ENCODE measurements at places on chromosomes 5 and 9.

GRCh38 chr5:2183154-2184025 is 300.7 kb upstream of the IRX4 start:
- no peak for DNase-seq

- DNase-seq, result no peak
These were observed 65.5 kb upstream of the SYNPO start for GRCh38 chr5:150574818-150575547.

DNA sequence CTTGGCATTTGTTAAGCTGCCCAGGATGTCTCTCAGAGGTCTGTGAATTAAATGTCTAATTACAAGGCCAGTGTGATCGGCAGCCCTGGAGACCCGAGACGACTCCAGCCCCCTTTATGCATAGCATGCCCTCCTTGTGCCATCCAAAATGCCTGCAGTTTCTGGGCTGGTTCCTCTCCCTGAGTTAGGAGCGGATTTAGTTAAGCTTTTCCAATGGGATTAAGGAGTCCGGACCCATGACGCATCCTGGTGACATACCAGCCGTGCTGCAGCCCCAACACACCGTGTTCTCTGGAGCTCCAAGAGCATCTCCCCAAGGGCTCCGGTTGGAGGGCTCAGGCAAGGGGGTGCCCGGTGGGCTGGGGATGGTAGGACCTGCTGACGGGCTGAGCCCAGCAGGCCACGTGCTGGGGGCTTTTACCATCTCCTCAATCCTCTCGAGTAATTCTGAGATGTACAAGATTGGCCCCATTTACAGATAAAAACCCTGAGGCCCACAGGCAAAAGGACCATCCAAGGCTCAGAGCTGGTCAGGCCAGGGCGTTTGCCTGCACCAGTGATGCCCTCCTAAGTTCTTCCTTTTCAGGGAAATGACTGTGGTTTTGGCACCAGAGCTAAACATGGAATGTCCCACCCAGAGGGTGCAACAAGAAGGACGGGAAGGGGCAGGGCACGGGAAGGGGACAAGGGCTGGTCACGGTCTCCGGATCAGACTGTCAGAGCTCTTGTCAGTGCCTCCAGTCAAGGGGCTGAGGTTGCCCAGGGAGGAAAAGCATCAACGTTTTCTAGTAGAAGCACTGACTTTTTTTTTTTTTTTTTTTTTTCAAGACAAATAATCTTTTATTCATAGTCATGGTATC is 82.6 kb upstream of the PHYKPL start:
- DNase-seq, result no peak

GRCh38 chr9:118367383-118367782 is 663.2 kb downstream of the TLR4 start:
- no peak for DNase-seq

DNA sequence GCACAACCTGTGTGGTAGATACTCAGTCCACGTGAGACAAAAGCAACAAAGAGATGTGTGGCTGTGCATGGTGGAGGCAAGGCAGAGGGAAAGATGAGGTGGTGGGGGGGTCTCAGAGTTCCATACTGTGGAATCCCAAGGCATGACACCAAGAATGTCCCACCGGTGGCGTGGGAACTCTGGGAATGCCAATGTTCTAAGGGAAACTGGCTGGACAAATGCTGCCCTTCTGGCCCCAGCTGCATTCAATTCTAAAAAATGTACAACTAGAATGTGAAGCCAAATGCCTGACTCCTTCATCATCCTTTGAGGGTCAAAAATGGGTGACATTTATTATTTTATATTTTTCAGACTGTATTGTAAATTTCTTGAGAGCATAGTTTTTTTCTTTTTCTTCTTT is 58.2 kb upstream of the EQTN start:
- no peak for DNase-seq

DNA sequence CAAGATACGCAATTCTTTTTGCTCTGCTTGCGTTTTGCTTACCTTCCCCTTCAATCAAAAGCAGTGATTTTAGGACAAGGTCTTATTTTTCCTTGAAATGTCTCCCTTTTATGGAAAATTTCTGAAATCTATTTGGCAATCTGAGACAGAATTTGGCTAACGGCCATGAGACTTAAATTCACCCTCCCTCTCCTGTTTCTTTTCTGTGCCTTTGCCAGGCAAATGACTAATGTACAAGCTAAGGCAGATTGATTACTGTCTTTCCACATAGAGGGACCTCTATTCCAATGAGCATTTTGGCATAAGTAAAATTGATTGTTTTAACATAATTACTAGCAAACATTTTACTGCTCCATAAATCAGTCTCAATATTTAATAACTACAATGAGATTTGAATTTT is 31.7 kb downstream of the FAM81B start:
- DNase-seq, result peak; percentile 75

GRCh38 chr9:98989036-98990000 is 45.6 kb downstream of the COL15A1 start:
- no peak for DNase-seq

DNA sequence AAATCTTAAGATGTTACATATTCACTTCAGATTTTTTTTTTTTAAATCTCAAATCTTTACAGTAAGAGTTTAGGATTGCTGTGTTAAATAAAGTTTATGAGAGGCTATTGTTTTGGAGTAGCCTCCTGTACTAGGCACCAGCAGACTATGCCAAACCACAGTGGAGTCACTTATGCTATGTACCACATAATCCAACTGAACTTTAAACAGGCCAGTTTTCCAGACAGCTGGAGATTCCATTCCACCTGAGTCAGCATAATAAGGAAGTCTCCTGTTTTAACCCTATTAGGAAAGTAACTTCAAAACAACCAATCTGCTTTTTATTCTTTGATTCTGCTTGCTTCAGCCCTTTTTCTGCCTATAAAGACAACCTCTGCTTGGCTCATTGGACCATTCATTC is 205.2 kb downstream of the CSNK1G3 start:
- DNase-seq, result no peak

DNA sequence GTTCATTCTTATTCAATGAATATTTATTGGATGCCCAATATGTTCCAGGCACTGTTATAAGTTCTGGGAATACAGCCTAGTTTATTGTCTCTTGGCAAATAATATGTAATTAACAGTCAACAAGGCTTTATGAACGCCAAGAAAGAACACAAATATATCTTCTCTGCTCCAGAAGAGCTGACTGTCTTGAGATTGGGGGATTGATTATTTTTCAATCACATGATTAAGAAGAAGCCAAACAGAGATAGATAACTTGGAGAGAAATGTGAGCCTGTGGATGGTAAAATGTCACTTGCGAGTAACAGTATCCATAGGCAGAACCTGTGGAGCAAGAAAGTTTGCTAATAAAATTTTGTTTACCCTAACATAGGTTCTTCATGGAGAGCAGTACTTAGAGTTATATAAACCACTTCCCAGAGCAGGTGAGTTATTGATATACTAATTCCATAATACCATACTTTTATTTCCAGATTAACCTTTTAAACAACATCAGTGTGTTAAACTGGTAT is 49.4 kb downstream of the HSD17B4 start:
- DNase-seq, result no peak

- no peak for DNase-seq
These were observed 20.7 kb downstream of the ZER1 start for GRCh38 chr9:128750926-128751595.

- DNase-seq, result no peak
These were observed 412.3 kb downstream of the MAT2B start for GRCh38 chr5:163917747-163918146.

GRCh38 chr9:132800038-132800648 is 77.9 kb downstream of the AK8 start:
- DNase-seq, result peak; percentile 12

GRCh38 chr9:130763331-130764171 is 70.0 kb downstream of the EXOSC2 start:
- no peak for DNase-seq

GRCh38 chr5:77492653-77493000 is 511 bp upstream of the WDR41 start:
- DNase-seq, result no peak

DNA sequence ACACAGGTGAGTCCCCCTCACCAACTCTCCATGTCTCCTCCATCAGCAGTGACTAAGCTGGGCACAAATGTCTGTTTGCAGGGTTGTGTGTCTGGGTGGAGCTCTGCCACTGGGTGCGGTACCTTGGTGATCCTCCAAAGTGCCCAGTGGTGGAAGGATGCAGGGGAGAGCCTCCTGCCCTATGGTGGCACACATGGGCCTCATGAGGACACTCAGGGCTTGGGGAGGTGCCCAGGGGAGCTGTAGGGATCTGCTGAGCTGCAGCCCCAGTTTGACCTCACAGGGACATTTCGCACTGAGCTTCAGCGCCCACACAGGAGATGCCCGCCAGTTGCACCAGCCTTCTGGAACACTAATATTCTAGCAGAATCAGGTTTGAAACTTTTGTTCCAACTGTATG is 29.5 kb downstream of the S1PR3 start:
- DNase-seq, result no peak

- no peak for DNase-seq
These were observed 146.2 kb upstream of the RASA1 start for GRCh38 chr5:87121304-87122150.

DNA sequence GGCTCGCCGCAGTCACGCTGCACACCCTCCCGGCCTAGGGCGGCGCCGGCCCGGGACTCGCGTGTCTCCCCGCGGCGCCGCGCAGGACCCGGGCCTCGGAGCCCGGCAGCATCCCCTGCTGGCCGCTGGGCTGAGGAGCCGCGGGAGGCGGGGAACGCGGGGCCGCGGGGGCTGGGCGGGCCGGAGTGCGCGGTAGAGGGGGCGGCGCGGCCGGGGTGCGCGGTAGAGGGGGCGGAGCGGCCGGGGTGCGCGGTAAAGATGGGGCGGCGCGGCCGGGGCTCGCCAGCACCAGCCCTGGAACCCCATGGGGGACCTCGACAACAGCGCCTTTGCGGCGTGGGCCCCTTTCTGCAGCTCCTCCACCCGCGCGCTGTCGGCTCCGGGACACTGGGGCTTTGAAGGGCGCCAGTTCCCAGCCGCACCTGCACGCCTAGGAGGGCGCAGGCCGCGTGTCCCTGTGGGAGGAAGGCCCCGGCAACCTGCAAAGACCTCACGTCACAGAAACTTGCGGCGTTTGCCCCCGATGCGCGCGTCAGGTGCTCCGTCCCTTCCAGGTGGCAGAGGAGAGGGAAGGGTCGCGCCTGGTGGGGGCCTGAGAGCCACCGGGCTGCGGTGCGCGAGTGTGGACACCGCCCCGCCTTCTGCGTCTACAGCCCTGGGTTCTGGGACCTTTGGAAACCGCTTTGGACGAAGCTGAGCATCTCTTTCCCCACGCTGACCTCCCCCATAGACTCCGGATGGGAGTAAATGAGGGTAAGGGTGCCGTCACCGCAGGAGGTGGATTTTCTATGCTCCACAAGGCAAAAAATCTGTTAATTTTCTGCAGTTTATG is 49.6 kb downstream of the NSUN2 start:
- no peak for DNase-seq

- peak; percentile 32 for DNase-seq
These were observed 126.5 kb upstream of the ABCA1 start for GRCh38 chr9:105054491-105054890.

- no peak for DNase-seq
These were observed 1173.7 kb upstream of the SEMA6A start for GRCh38 chr5:117748336-117748735.

GRCh38 chr9:106032978-106033377 is 338.6 kb downstream of the TMEM38B start:
- no peak for DNase-seq

DNA sequence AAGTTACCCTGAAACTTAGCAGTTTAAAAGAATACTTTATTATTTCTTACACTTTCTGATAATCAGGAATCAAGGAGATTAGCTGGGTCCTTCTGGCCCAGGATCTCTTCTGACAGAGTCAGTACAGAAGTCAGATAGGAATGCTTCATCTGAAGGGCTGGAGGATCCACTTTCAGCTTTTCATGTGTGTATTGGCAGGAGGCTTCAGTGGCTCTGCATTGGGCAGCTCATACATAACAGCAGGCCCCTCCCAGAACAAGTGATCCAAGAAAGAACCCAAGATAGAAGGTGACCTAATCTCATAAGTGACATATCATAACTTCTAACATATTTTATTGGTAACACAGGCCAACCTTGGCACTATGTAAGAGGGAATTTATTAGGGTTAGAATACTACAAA is 258.4 kb downstream of the HCN1 start:
- DNase-seq, result peak; percentile 40

DNA sequence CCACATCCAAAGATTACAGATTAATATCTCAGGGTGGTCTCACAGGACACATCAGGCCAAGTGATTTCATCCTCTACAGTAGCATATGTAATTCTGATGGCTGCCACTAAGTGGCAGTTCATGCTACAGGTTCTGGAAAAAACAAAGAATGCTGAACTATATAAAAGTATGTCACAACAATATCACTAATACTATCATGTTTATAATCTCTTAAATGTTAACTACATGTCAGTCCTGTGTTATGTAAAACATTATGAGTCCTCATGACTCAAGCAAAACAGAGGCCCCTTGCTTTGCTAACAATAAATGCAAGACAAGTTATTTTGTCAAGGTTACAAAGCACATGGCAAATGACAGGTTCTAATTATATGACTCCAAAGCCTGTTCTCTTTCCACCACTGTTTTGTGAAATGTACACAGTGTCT is 233.2 kb downstream of the FBXL17 start:
- DNase-seq, result no peak

DNA sequence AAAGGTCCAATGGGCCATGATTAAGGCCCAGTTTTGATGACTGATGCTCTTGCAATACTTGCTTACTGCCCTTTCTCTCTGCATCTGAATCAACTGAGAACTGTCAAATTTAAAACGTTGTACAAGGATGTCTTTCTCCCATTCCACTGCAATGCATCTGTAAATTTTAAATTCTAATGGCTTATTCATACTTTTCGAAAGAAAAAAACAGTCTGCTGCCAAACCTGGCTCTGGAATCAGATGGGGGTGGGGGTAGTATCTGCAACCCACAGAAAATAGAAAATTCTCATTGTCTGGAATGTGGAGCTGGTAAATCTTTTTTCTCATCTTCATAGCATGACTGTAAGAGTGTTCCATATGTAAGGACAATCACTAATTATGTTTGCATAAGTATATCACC is 371.8 kb upstream of the RFX3 start:
- no peak for DNase-seq

DNA sequence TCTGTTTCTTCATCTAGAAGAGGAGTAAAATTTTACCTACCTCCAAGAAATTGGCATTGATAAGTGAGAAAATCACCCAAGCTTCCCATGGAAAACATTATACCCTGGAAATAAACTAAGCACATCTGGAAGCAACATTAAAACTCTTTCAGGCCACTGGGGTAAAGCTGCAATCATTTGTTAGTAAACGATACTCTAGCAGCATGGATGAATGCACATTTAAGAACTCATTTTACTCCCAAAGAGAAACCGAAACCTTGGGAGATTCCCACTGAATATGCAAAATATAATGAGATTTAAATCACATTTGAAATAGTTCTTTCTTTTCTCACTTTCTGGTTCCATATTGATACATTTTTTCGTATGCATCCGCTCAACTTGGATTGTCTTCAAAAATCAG is 467.5 kb downstream of the EFNA5 start:
- no peak for DNase-seq

GRCh38 chr9:114029311-114030170 is 48.6 kb downstream of the AMBP start:
- DNase-seq, result no peak

- no peak for DNase-seq
These were observed 23.1 kb upstream of the SHB start for GRCh38 chr9:38092200-38092524.

GRCh38 chr9:892123-892522 is 50.6 kb downstream of the DMRT1 start:
- DNase-seq, result no peak
